ENCODE measurements at places on chromosomes 13 and 19.
A peak's percentile ranks its signal among the peaks of the same experiment; 100 is the strongest.

DNA sequence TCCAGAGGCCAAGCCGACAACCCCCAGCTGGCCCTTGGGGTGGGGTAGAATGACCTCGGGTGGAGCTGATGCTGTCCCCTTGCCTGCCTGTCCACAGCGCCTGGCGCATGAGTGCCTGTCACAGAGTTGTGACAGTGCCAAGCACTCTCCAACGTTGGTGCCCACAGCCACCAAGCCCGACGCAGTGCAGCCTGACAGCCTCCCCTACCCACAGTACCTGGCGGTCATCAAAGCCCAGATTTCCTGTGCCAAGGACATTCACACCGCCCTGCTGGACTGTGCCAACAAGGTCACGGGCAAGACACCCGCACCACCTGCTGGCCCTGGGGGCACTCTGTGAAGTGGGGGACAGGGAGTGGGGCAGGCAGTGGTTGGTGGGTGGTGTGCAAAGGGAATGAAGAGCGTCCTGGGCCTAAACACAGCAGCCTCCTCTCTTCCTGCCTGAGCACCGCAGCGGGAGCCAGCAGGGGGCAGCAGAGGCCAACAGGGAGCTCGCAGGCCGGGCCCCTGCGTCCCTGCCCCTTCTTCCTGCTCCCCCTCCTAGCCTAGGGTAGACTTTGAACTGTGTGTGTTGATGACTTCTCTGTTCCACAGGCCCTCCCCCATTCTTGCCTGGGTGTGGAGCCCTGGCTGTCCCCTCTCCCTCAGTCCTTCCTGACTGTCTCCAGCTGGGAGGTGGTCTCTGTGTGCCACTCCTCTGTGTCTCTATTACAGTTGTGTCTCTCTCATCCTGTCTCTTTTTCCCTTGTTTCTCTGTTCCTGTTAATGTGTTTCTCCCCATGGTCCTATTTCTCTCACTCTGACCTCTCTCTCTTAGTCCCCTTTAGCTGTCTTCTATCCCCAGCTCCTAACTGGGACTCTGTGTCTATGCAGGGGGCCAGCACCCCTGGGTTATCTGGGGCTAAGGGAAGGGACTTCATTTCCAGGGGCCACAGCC lies 6.5 kb downstream of the MED29 start:
- DNase-seq = peak; percentile 82

- DNase-seq = no peak
Observed at GRCh38 chr13:44549476-44549875, 26.7 kb downstream of the TSC22D1 start.

DNA sequence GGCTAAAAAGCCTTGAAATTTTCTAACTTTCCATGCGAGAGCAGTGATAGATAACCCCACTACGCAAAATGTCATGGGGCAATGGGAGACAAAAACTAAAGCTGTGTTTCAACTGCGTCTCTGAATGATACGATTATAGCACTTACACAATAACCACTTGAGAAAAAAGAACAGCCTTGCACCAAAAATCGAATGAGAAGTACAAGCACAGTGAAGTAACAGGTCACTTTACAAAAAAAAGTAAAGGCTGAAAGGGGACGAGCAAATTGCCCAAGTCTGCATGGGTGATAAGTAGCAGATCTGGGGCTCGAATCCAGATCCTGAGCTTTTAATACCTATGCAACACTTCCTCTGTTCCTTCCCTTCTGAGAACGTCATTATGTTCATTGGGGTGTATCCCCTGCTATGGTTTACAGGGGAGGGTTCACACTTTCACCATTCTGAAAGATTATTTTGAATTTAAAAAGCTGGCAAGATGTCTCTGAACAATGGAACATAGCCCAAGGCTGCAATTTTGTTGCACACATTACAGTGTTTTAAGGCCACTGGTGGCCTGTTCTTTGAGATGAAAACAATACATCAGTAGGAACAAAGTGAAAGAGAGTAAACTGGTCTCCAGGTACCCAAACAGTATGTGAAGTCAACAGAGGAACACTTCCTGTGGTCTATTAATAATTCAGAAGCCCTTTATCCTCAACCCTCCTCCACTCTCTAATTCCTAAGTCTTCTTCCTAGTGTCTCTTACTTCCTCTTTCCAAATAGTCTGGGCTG lies 3.2 kb downstream of the CPB2 start:
- no peak for DNase-seq

- DNase-seq = no peak
Observed at GRCh38 chr19:4715529-4716221, 8.0 kb downstream of the DPP9 start.

GRCh38 chr13:113802090-113802531 lies 43.1 kb downstream of the TMEM255B start:
- no peak for DNase-seq

DNA sequence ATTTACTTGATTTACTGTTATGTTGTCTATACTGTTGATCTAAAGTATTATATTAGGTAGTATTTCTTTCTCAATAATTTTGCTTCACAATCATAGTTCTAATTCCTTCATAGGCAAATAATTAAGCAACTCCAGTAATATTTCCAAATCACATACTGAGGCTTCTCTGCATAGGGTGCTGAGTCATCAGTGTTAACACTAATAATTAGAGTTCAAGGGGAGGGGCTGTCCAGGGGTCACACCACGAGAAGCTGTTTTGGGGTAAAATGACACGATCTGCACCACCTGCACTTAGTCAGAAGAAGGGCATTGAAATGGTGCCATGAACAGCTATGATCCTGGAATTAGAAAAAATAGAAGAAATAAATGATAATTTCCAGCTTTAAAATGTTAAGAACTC lies 1230.9 kb upstream of the SLC10A2 start:
- DNase-seq = no peak

DNA sequence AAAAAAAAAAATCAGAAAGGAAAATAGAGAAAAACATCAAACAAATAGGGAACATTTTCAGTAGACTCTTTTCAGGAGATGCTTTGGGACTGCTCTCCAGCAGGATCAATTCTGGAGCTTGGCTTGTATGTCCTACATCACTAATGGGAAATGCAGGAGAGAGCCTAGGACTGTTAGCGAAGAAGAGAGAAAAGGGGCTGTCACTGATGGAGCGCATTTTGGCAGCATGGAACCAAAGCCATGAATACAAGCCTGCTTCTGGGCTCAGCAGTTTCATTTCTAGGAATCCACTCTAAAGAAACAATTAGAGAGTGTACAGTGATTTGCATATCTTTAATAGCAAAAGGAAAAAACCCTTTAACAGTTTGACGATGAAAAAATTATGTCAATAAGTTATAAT lies 203.9 kb downstream of the NUFIP1 start:
- DNase-seq = no peak

- DNase-seq = no peak
Observed at GRCh38 chr13:30900952-30901749, 4.9 kb upstream of the MEDAG start.

- peak; percentile 52 for DNase-seq
Observed at GRCh38 chr19:13951799-13952153, 533 bp upstream of the DCAF15 start.

- no peak for DNase-seq
Observed at GRCh38 chr13:111904701-111905608, 162.0 kb upstream of the SOX1 start.

DNA sequence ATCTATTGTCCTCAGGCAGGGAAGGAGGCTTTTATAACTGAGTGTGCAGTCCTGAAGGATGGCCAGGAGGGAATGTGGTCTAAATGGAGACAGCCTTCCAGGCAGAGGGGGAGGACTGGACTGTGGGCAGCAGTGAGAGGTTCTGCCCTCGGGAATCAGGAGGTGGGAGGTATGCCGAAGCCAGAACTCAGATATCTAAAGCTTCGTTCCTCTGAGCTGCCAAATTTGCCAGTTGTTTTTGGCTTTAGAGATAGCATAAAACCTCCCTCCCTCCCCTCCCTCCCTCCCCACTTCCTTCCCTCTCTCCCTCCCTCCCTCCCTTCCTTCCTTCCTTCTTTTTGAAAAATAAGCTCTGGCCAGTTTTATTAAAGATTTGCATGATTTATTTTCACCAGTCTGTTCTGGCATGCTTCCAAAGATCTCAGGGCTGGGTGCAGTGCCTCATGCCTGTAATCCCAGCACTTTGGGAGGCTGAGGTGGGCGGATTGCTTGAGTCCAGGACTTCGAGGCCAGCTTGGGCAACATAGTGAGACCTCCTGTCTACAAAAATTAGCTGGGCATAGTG lies 2.4 kb downstream of the MEDAG start:
- no peak for DNase-seq

DNA sequence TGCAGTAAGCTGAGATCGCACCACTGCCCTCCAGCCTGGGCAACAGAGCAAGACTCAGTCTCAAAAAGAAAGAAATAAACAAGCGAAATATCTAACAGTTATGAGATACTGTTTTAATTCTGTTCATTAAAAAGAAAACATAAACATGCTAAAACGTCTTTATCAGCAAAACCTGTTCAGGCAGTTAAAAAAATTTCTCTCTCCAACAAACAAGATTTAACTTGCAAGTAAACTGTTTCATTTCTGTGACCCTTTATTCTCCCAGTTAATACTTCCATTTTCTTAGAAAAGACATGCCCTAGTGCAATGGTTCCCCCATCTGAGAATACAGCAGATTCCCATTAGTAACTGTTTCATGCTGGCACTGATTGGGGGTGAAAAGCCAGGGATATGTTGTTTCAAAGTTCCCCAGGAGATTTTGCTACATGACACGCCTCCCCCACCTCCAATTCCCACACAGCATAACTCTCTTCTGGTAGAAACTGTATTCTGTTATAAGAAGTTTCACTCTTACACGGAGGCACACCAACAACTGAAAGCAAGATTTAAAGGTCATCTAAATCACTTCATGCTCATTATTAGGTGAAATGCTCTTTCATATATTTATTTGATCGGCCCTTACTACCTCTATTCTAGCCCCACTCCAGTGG lies 24.4 kb downstream of the ELF1 start:
- DNase-seq = no peak

DNA sequence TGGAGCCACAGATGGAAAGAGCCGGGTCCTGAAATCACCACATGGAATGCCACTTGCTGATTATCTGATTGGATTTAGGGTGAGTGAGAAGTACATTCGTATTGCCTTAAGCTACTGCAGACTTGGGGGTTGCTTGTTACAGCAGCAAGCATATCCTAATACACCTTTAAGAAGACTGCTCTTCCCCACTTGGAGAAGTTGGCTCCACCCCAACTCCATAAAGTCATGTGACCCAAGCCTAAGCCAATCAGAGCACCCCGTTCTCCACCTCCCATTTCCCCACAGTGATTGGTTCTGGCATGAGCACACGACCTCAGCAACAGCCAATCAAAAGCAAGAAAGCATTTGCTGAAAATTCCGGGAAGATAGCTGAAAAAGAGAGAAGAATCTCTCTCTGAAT lies 23.1 kb downstream of the CACNA1A start:
- DNase-seq = no peak

DNA sequence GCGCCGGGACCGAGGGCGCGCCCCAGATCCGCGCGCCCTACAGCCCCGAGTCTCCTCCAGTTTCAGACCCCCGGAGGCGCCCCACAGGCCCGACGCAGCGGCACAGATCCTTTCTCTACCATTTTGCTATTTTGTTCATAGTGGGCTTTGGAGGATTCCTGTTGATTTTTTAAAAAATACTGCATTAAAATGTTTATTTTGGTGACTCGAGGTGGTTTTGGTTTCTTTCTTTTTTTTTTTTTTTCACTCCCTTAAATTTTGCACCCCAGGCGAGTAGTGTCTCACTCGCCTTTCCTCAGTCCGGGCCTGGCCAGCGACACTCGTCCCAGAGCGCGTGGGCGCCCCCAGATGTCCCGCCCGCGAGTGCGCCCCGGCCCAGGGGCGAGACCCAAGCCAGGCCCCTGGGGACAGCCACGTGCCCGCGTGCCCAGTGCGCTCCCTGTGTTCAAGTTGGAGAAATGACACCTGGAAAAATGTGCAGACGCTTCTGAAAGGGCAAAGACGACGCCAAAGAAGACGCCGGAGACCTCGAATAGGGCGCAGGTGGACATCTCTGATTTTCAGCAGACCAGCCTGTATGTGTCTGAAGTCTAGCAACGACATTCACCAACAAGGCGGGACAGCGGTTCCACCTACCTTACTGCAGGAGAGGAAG lies 471 bp upstream of the INSR start:
- DNase-seq = peak; percentile 71

- DNase-seq = no peak
Observed at GRCh38 chr13:95233026-95233635, 68.1 kb downstream of the ABCC4 start.

DNA sequence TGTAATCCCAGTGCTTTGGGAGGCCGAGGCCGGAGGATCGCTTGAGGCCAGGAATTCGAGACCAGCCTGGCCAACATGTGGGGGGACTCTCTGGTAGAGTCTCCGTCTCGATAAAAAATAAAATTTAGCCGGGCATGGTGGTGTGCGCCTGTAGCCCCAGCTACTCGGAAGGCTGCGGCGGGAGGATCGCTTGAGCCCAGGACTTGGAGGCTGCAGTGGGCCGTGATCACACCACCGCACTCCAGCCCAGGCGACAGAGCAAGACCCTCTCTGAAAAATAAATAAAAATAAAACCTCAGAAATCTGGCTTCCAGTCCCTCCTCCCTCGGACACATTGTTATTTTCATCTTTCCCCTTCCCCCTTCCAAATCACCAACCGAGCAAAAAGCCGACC lies 332 bp downstream of the IRGQ start:
- no peak for DNase-seq

- no peak for DNase-seq
Observed at GRCh38 chr19:34969721-34970120, 5.7 kb upstream of the ZNF792 start.

DNA sequence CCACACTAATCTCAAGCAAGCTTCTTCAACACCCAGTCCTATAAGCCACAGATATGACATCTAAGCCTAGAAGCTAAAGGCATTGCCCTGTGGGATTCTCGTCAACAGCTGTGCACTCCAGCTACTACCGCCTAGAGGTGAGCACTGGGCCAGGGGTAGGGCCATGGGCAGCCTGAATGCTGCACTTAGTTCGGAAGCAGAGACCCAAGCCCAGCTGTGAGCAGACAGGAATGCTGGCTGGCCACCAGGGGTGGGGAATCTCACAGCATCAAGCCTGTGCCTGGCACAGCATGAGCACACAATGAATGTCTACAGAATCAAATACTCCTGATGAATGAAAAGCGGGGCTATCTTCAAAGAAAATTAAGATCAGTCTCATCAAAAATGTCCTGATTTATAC lies 167.5 kb upstream of the UBL3 start:
- no peak for DNase-seq

- no peak for DNase-seq
Observed at GRCh38 chr19:13420780-13421179, 85.5 kb downstream of the CACNA1A start.

- no peak for DNase-seq
Observed at GRCh38 chr19:6693056-6693471, 23.1 kb upstream of the TNFSF14 start.

DNA sequence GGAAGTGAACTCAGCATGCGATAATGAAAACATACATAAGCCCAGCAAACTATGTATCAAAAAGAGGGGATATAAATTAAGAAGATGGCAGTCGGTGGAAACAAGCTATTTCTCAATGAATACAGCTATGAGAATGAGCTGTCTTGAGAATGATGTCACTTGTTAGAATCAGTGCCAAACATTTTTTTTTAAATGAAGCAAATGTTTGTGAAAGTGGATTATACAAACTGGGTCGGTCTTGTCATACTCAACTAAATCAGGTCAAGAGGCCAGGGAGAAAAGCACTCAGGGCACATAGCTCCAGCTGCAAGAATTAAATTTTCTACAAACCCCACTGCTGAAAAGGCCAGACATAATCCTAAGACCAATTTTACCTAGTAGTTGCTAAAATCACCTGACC lies 1048.4 kb downstream of the SLITRK1 start:
- no peak for DNase-seq

Data from NCI-H1436 (cell line).